ENCODE measurements at places on chromosomes 7 and 10.

GRCh38 chr10:63363951-63364350, 101.8 kb downstream of the JMJD1C start:
- DNase-seq = no peak

GRCh38 chr7:105905910-105906568, 29.6 kb upstream of the ATXN7L1 start:
- DNase-seq = no peak

- DNase-seq = peak; percentile 8
Observed at GRCh38 chr10:75883081-75884072, 452.0 kb downstream of the LRMDA start.

GRCh38 chr7:36289833-36290661, 99.6 kb upstream of the ANLN start:
- no peak for DNase-seq

GRCh38 chr10:117324367-117324766, 50.9 kb downstream of the PDZD8 start:
- DNase-seq = no peak

DNA sequence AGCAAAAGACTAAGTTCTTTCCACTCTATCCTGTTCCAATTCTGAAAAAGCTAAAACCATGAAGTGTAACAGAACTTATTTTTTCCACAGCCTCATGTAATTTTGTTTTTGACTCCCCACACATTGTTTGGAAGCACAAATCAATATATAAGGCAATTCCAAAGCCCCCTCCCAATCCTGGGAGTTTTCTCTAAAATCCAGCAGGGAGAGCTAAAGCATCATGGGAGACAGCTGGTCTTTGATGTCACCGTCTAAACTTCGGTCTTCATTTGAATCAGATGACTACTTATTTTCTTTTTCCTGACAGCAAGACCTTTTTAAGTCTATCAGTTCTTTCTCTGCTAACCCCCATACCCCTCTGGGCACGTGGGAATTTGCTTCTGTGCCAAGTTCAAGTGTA, 33.3 kb upstream of the PON1 start:
- no peak for DNase-seq

DNA sequence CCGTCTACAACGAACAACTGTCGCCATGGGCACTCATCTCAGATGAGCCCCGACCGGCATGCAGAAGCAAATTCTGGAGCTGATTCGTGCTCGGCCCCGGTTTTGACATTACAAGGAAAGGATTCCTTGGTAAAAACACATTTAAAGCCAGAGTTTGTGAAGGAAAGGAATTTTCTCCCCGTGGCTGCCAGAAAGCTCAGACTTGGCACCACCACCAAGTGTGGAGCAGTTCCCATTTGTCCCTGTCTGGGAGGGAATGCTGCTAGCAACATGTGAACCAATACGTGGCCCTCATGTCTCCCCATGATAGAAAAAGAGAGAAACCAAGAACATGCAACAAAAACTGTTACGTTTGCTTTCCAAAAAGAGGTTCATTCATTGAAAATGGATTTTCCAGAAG, 55.2 kb upstream of the DDC start:
- no peak for DNase-seq

DNA sequence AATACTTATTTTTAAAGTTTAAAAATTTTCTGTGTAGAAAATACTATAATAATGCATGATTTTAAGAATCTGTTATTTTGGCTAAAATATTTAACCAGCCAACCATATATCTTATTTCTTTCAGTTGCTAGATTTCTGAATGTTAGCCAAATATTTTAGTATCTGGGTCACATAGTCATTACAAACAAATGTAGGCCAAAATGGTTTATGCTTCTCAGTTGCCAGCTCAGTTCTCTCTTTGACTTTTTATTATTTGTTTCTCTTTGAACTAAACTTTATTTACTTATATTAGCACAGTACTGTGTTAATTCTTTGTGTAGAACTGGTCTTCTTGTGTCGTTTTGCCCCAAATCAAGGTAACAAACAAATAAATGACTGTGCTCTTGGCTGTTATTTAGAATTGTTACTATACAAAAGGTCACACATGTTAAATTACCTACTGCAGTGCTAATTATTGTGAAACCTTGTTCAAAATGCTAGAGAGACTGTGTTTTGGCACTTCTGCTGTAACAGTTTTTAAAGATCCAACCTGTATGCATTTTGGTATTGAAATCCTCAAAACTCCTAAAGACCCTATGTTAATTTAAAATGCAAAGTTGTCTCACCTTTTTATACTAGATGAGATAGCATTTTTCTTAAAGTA, 39.8 kb downstream of the ZEB1 start:
- DNase-seq = no peak
